ENCODE measurements at places on chromosomes 16 and 17.

- DNase-seq: no peak
Measured at GRCh38 chr17:44221862-44222111, 2.3 kb upstream of the UBTF start.

DNA sequence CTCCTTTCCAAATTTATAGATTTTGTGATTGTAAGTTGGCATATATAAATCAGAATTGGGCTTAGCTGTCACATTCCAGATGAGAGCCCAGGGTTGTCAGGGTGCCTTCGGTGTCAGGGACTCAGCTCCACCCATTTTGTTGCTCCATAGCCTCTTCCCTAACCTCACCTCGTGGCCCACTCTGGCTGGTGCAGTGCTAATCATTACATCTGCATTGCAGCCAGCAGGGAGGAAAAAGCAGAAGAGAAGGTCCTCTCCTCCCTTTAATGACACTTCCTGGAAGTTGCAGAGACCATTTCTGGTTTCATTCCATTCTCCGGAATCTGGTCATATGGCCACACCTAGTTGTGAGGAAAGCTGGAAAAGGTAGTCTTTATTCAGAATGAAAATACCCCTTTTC, 113.3 kb downstream of the CCT6B start:
- DNase-seq: no peak

DNA sequence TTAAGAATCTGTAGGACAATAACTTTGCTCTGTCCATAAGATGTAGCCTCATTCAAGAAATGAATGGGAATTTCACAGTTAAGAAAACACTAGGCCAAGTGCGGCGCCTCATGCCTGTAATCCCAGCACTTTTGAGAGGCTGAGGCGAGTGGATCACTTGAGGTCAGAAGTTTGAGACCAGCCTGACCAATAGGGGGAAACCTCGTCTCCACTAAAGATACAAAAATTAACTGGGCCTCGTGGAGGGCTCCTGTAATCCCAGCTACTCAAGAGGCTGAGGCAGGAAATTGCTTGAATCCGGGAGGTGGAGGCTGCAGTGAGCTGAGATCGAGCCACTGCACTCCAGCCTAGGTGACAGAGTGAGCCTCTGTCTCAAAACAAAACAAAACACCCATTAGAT, 19.9 kb upstream of the RSL1D1 start:
- DNase-seq: no peak

- DNase-seq: no peak
Measured at GRCh38 chr16:3113765-3114479, 1.5 kb downstream of the ZNF205 start.

DNA sequence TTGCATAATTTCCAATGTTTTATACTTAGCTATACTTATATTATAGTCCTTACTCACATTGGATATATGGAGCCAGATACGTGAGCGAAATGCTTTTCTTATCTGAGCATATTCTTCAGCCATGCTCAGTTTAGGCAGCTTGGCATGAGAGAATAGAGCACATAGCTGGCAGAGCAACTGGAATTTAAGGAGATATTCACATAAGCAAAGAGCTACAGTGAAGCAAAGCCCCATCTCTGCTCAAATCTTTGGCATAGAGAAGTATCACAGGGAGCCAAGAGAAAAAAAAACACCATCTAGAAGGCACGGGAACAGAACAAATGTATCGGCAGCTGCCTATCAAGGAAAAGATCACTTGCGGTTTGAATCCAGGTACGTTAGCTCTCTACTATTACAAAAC, 734.2 kb upstream of the KIF2B start:
- no peak for DNase-seq

DNA sequence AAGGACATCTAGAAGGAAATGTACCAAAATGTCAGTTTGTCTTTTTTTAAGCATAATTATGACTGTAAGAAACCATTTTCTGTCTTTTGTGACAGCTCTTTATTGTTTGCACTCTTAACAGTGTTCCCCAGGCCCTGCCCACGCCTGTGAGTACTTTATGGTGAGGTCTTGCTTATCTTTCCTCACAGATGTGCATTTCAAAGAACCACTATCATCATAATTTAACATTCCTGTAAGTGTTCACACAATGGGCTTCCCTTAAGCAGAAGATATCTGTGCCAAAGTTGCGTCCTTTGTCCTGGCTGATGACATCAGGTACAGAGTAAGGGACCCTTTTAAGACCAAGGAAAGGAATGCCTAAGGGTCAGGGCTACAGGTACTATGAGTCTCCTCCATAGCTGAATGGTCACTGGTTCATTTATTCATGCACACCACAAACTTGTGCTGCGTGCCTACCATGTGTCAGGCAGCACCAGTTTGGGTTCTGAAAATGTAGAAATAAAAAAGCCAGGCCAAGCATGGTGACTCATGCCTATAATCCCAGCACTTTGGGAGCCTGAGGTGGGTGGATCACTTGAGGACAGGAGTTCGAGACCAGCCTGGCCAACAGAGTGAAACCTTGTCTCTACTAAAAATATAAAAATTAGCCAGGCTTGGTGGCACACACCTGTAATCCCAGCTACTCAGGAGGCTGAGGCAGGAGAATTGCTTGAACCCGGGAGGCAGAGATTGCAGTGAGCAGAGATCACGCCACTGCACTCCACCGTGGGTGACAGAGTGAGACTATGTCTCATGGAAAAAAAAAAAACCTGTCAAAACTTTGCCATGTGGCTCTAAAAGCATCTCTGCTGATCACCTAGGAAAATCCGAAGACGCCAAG, 55.4 kb upstream of the NLK start:
- no peak for DNase-seq

All from activated CD8-positive, alpha-beta memory T cell treated with anti-CD3 and anti-CD28 coated beads, Interleukin-2, amount 10 ng/mL, durations not matched to agents 7 days and 5 days (primary cell).